HepG2 (cell line): ENCODE measurements at places on chromosomes 6 and 20. TPM values are rescaled to one million over a fixed set of nuclear protein-coding genes. Genes with fewer than 3 reads are reported as not detected.

LHFPL5 gene
- not detected in 2 replicates for total RNA-seq

GPR6 gene
- total RNA-seq = not detected in 2 replicates

UBD gene
- total RNA-seq = 172 and 244 TPM in 2 replicates

PAK5 gene
- total RNA-seq = not detected in 2 replicates

RAET1L gene
- total RNA-seq = not detected in 2 replicates

PTK7 gene
- total RNA-seq = 48.5 and 99.8 TPM in 2 replicates

PBX2 gene
- total RNA-seq = 42.3 and 45.2 TPM in 2 replicates

DNA sequence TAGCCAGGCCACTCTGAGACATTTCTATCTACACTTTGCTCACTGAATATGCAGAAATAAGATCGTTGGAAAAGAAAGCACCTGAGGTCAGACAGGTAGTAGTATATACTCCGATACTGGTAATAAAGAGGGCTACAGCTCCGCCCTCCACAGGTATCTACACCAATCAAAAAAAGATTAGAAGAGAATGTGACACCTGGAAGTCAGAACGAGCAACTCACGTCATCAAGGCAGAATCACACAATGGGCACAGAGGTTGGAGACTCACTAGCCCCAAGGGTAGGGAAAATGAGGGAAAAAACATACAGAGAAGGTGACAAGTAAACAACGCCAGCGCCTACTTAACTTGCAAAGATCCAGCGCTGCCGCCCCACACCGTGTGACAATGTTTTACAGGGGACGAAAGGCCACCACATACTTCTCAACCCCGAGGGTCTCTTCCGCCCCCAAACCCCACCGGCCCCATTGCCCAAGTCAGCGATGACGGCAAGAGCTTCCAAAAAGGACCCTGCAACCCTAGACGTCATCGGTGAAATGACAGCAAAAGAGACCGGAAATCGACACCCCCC, 653 bp downstream of the LMBRD1 start:
- DNase-seq = peak; percentile 56

- DNase-seq = no peak
These were observed 121.7 kb upstream of the JAG1 start for GRCh38 chr20:10795286-10796026.

DNA sequence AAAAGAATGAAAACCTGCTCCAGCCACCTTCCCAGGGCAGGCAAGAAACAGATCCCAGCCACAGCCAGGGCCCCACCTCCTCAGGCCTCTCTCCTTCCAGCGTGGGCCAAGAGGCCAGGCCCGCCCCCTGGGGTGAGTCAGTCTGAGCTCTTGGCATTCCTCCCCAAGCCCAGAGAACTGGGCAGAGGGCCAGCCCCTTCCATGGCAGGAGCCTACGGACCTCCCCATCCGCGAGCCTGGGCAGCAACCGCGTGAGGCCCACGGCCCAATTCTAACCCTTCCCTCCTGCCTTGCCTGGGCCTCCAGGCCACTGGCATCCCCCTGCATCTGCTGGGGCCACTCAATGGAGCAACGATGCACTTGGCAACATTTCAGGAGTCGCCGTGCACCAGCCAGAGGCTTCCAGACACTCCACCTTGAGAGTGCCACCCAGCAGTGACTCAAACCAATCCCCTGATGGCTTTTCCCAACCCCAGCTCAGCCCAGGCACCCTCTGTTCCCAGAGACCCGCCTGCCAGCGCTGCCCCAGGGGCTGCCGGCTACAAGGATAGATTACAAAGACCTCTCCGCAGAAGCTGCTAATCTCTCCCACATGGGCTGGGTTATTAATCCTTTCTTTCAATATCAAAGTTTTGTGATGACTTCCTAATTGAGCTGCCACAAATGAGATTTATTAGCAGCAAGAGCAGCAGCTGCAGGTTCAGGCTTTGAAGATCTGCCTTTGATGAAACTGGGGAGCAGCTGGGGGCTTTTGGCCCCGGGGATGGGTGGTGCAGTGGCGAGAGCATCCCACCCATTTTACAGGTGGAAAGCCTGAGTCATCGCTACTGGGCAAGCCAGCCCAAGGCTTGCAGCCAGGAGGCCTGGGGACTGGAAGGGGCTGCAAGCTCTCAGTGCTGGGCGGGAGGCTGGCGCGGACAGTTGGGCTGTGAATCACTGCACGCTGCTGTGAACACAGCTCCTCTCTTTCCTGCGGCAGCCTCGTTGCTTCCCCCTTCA, 85.7 kb downstream of the NFATC2 start:
- peak; percentile 78 for DNase-seq

GRCh38 chr6:87200469-87201175, 45.3 kb downstream of the ZNF292 start:
- DNase-seq = no peak

DNA sequence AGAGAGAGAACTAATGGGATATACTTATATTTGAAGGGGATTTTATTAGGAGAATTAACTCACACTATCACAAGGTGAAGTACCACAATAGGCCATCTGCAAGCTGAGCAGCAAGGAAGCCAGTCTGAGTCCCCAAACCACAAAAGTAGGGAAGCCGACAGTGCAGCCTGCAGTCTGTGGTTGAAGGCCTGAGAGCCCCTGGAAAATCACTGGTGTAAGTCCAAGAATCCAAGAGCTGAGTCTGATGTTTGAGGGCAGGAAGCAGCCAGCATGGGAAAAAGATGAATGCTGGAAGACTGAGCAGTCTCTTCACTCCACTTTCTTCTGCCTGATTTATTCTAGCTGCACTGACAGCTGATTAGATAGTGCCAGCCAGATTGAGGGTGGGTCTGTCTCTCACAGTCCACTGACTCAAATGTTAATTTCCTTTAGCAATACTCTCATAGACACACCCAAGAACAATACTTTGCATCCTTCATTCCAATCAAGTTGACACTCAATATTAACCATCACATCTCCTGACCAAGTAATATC, 823.9 kb downstream of the PHF3 start:
- no peak for DNase-seq

DNA sequence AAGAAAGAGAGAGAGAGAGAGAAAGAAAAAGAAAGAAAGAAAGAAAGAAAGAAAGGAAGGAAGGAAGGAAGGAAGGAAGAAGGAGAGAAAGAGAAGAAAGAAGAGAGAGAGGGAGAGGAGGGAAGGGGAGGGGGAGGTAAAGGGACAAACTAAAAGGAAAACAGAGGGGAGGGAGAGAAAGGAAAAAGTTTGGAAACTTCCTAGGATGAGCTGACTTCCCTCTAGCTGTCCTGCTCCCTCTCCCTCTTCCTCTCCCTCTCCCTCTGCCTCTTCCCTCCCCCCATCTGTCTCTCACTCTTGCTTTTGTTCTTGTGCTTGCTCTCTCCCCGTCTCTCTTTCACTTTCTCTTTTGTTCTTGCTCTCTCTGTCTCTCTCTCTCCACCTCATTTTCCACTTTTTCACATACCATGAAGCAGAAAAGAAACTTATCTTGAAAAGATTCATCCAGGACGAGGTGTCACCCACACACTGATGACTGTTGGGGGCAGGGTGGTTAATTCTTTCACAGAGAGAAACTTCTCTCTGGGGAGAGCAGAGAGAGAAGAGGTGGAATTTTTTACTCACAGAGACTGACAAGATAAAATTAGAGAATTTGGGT, 56.4 kb upstream of the DUSP22 start:
- peak; percentile 34 for DNase-seq

- DNase-seq = peak; percentile 30
These were observed 3.8 kb upstream of the ECHDC1 start for GRCh38 chr6:127347178-127347577.

DNA sequence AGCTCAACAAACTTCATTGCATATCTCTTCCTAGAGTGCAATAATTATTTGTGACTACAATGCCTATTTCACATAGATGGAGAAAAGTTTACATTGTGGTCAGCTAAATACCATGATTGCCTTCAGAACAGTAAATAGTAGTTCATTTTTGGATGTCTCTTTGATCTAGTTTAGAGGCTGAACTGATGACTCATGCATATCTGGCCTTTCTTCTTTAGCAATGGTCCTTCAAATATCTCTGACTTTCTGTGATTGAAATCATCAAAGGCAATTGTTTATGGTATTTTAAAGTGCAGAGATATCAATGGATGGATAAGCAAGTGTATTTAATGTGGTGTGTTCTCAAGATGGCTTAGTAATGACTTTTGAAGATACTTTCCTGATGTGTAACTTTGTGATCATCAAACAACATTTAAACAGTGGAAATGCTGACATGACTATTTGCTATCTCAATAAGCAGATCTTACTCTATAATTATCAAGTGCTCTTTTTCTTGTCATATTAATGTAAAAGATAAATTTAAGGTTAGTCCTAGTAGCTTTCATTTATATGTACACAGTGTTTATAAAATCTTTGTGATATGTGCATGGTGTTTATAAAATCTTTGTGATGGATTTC, 523.7 kb upstream of the SLC35B3 start:
- DNase-seq = peak; percentile 97

DNA sequence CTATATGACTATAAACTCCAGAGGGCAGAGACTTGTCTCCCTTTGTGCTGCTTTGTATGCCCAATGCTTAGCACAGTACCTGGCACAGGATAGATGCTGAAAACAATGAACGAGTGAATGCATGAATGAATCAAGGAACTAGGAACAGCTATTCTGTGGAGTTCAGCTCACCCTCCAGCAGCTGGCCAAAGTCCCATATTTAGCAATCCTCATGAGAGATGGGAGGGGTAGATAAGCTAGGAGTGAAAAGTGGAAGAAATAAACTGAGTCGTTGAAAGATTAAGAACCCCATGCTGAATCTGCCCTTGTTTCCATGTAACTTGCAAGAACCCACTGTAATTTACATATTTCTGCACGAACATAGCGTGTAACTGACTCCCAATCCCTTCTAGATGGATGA, 106.5 kb downstream of the MAFB start:
- peak; percentile 33 for DNase-seq

DNA sequence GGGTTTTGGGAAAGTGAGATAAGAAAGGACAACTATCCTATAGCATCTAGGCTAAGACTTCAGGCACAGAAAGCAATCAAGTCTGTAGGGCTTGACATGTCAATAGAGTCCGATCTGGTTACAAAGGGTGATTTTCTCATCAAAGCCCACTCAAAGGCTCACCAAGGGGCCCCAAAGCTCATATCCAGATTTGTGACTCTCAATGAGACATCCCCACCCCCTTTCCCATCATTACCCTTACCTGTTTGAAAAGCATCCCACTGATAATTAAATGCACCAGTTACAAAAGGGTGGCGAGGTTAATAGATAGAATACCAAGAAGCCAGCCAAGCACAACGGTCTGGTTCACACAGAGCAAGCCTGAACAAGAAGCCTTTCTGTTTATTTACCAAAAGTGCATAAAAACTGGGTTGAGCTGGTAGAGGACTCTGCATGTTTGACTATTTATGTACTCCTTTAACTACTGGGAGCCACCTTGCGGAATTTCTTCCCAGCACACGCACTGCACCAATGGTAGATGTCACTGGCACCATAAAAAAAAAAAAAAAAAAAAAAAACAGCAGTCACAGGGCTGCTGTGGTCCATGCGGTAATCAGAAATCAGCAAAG, 6.1 kb downstream of the JAG1 start:
- no peak for DNase-seq

DNA sequence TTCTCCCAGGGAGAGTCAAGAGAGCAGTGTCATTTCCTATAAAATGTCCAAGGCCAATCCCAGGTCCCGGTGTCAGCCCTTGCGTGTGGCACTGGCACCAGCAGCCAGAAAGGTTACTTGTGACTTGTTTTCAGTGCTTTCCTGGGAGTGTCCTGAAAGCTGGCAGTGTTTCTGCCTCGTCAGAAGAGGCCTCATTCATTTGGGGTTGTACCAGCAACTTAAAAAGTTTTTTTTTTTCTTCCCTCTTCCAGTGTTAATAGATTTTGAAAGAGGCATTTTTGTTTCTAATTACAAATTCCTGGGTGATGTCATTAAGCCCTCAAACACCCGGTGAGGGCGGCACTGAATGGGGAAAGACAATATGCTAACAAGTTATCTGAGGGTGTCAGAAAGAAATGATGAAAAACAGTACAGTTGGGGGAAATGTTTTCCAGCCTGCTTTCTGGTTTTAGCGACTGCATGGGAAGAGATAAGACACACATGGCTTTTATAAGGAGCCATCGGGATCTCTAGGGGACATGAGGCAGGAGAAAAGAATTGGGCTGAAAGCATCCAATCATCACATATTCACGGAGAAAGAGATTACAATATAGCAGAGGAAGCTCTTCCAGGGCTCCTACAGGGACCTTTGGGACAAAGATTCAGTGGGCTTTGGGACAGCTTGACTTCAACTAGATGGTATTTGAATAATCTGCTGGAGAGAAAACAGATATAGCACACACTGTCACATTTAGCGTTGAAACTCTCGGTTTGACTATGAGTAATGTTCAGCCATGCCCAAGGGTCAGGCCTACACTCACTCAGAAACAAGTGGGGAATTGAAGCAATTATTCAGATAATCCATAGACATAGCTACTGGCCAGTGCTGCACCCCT, 153.0 kb downstream of the BCAS1 start:
- DNase-seq = no peak

DNA sequence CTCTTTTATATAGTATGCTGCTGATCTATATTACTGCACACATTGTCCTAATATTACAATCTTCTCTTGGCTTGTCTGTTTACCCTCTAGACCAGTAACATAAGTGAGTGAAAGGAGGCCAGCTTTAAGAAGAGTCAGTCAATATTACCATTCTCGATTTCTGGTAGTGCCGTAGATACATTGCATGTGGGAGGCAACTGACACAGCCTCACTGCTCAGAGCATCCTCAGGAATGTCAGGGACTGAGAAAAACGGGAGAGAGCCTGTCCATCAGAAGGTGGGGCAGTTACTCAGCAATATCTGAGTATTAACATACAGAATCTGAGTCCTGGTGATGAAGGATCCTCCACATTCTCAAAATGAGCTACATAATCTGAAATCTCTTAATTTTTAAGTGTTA, 259.9 kb downstream of the GJA1 start:
- no peak for DNase-seq

GRCh38 chr6:168056892-168057527, 22.0 kb downstream of the FRMD1 start:
- DNase-seq = no peak

DNA sequence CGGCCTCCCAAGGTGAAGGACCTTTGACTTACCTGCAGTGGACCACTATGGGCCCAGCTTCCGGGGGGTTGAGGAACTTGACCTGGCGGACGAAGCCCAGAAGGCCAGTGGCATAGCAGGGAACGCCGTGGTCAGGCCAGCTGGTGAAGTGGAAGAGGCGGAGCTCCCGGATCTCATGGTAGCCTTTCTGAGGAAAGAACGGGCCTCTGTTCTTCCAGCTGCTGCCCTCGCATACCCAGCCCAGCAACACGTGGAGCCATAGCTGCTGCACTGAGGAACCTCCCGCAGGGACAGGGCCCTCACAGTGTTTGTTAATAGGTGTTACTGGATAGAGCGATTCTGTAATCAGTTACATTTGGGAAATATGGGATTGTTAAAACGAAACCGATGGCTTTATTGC, 492.1 kb upstream of the CHD6 start:
- no peak for DNase-seq

- DNase-seq = no peak
These were observed 2.0 kb upstream of the GRM1 start for GRCh38 chr6:146026873-146027272.

GRCh38 chr6:5958921-5959320, 47.8 kb downstream of the NRN1 start:
- no peak for DNase-seq

GRCh38 chr20:64006902-64007301, 26.0 kb downstream of the PRPF6 start:
- no peak for DNase-seq

GRCh38 chr20:48831718-48832404, 4.1 kb upstream of the PREX1 start:
- no peak for DNase-seq
